ENCODE measurements at places on chromosomes 13 and 19. TPM values are rescaled to one million over a fixed set of nuclear protein-coding genes. Genes with fewer than 3 reads are reported as not detected.

Gene LILRB4
- 1.2 TPM for polyA plus RNA-seq

Gene LILRA5
- 0.62 TPM for polyA plus RNA-seq

Gene C19orf85
- not detected for polyA plus RNA-seq

Gene GAS6
- 24.7 TPM for polyA plus RNA-seq

Gene ZNF548
- 18.7 TPM for polyA plus RNA-seq

Gene SKA3
- polyA plus RNA-seq, result 13.0 TPM

Gene ICAM4
- polyA plus RNA-seq, result 0.55 TPM

Gene FPR3
- 0.17 TPM for polyA plus RNA-seq

DNA sequence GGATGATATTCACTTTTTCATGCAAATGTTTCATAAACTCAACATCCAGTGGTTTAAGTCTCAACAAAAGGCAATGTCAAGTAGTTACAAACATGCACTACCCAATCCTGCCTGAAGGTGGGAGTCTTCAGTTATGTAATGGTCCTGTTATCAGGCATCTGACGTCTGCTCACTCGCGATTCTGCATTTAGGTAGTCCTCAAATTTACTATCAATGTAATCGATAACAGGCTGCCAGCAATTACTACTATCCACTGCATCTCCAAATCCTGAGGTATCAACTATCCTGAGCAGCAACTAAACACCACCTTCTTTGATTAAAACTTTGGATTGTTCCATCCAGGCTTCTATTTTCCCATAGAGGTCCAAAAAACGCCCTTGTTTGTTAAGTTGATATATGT, 51.2 kb downstream of the NLRP12 start:
- DNase-seq, result peak; percentile 23

- DNase-seq, result no peak
Observed at GRCh38 chr13:112244495-112245177, 131.5 kb upstream of the SPACA7 start.

GRCh38 chr13:49336655-49337054, 88.9 kb downstream of the CDADC1 start:
- no peak for DNase-seq

GRCh38 chr13:112905619-112905989, 63.4 kb upstream of the MCF2L start:
- DNase-seq, result no peak

GRCh38 chr13:93055233-93055632, 171.4 kb upstream of the GPC6 start:
- DNase-seq, result no peak

DNA sequence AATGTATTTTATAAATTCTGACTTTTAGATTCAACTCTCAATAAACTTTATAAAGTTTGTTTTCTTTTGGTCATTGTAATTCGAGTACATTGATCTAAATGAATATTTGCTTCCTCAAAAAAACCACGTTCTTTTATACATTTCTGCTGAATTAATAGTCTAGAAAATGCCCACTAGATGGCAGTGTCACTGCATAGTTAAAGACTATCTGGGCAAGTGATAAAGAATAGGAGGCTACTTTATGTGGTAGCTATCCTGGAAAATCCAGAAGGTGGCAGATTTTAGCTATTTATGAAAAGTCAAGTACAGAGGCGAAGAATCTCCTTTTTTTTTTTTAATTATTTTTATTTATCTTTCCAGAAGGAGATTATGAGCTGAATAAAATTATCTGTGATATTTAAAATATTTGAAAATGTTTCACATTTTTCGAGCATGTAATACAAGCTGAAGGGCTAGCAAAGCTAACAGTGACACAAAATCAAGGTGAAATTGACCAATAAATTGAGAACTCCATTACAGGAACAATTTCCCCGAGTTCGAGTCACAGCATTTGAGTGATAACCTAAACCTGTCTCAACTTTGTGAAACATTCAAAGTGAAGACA, 221.8 kb downstream of the OLFM4 start:
- peak; percentile 63 for DNase-seq

- no peak for DNase-seq
Observed at GRCh38 chr13:78881751-78882150, 222.8 kb upstream of the OBI1 start.

GRCh38 chr19:51066393-51067186, 1.7 kb upstream of the KLK13 start:
- no peak for DNase-seq

GRCh38 chr13:22064854-22065620, 394.2 kb downstream of the FGF9 start:
- DNase-seq, result no peak

GRCh38 chr19:14577885-14578427, 4.9 kb upstream of the CLEC17A start:
- DNase-seq, result no peak

DNA sequence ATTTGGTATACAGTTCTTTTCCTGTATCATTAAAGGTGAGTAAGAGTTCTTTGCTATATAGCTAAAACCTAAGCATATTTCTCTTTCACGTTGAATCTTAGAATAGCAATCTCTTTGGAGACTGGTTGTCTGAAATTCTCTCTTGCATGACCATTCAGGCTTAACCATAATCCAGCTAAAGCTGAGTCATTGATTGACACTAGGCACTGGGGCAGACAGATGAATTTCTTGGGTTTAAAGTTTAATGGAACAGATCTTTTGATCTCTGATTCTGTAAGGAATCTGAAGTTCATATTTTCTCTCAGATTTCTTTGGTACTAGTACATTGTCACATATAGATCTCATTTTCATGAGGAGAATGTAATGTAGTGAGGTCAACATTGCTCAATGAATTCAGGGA, 397.3 kb upstream of the MIR17HG start:
- no peak for DNase-seq

DNA sequence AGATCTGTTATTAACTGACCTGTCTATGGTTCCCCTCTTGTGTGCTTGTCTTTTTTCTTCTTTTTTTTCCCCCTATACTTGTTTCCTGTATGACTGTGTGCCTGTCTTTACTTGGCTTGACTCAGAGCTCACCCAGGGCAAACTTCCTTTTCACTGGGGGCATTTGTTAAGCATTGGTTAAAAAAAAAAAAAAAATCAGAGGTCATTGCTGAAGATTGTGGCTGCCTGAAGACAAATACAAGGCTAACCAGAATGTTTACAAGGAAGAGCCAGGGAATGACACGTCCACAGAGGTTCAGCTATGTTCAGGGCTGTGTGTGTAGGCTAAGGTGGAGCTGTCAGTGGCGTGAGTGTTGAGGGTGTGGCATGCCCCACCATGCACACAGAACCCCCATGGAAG, 47.1 kb downstream of the LNX2 start:
- DNase-seq, result no peak

GRCh38 chr19:29623726-29624488, 17.8 kb downstream of the POP4 start:
- DNase-seq, result no peak

DNA sequence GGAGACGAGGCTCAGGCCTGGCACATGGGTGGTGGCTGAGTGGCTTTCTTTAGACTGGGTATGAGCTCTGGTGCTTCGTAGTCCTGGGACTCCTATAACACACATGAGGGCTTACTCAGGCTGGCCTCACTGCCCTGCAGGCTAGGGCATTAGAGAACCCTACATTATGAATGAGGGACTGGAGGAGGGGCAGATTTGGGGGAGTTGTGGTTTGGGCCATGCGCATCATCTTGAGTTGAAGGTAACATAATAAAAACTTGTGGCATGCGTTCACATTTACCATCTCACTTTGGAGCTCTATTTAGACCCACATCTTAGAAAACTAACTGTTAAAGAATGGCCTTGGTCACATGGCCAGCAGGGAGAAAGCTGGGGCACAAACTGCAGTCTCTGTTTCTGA, 54.2 kb downstream of the STARD13 start:
- DNase-seq, result no peak

- DNase-seq, result no peak
Observed at GRCh38 chr13:51291341-51291740, 48.1 kb upstream of the SERPINE3 start.

- no peak for DNase-seq
Observed at GRCh38 chr13:45521297-45521696, 56.6 kb downstream of the COG3 start.

DNA sequence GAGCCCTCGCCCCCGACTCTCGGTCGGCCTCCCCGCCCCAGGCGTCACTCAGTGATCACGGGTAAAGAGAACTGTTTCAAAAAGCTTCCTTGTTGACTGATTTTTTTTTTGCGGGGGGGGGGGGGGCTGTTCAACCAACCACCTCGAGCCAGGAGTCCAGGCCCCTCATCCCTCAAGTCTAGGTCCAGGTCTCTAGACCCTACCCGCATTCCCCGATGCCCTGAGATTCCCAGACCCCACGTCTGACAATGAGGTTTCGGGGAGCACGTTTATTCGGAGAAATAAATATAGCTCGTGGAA, 4.3 kb downstream of the HRC start:
- no peak for DNase-seq

DNA sequence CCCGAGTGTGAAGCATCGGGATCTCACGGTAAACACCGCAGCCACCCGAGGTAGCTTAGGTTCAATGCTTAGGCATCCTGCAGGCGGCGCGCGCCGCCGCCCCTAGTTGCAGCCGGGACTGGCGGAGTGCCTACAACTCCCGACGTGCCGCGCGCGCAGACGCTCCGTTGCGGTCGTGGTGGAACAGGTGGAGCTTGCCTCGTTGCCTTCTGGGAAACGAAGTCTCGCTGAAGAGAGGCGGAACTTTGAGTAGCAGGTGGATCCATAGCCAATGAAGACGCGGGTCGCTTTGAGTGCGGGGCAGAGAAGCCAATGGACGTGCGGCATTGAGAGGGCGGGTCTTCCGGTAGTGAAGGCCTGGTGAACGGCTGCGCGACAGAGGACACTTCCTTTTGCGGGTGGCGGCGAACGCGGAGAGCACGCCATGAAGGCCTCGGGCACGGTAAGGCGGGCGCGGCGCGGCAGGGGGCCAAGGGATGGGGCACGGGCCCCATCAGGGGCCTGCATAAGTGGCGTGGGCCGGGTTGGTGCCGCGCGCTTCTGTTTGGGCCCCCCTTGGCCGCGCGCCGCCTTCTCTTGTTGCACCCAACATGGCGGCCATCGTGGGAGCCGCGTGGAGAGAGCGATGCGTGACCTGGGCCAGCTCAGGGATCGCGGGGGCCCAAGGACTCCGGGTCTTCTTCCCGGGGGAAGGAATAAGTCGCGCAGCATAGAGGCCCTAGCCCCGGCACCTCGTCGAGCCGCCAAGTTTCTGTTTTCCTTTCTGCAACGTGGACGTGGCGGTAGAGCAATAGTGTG, at the start of gene RPL18A:
Gene RPL18A (plus strand): TSS at position 378 of the 798 bp plus-strand sequence. CDS start 47 bp downstream, at position 425.
- peak; percentile 96 for DNase-seq

DNA sequence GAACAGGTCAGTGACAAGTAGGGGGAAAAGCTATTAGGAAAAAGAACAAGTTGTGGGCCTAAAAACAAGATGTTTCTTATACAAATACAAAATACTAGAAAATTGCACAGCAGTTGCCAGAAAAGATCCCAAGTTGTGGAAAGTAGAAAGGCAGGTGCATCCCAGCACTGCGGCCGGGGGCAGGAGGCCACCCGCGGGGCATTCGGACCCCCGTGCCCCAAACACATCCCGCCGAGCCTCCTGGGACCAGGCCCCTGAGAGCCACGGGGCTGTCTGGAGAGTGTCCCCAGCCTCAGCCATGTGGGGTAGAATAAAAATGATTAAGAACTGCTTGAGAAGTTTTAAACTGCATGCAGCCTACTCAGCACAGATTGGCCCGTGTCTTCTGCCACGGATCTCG, 11.4 kb downstream of the RASA3 start:
- DNase-seq, result no peak

- DNase-seq, result no peak
Observed at GRCh38 chr19:13841086-13841961, 35.6 kb upstream of the NANOS3 start.

- no peak for DNase-seq
Observed at GRCh38 chr19:42065051-42065450, 5.0 kb downstream of the GRIK5 start.

DNA sequence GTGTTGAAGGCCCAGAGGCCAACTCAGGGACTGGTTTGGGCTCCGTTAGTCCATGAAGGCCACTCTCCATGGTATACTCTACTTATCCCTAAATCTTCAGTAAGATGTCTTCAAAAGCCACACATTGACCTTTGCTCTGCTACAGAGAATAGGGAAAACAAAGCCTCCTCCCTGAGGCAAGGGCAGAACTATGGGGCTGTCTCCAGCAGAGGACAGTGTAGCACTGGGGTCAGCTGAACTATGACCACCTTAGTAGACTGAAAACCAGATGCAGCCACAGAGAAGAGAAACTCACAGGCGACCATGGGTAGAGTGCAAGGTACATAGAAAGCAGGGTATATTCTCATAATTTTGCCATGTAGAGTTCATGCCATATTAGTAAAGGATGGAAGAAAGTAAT, 587.4 kb downstream of the LMO7 start:
- DNase-seq, result no peak

GRCh38 chr19:47357788-47358680, 8.9 kb downstream of the DHX34 start:
- DNase-seq, result no peak

DNA sequence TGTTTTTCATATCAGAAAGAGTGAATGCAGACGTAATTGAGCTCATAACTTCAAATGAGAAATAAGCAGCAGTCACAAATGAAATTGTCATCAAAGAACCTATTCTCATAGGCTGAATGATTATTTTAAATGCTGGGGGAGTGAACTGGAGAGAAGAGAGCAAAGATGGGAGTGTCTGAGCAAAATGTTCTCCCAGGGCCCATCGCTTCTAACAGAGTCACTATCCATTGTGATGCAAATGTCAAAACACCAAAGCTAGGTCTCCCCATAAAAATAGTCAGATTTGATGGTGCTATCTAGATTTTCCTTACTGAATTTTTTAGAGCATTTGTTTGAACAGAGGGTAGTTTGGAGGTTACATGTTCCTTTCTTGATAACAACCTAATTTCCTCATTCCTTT, 278.7 kb downstream of the PCDH9 start:
- DNase-seq, result no peak

- DNase-seq, result no peak
Observed at GRCh38 chr13:77267362-77267761, 59.5 kb downstream of the MYCBP2 start.

DNA sequence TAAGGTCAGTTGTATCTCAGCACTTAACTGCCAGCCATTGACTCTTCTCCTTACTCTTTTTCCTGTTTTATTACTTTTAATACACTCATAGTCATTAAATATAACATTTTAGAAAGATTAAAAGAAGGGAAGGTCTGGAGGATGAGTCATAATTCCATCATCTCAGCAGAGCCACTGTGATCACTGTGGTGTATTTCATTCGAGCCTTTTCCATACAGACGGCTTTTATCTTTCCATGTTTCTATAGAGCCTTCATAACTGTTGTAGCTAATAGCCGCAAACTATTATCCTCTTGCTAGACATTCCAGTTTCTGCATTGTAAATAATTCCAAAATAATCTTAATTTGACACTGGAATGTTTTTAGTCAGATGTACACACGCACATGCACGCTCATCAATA, 4.7 kb upstream of the FLT1 start:
- DNase-seq, result no peak

DNA sequence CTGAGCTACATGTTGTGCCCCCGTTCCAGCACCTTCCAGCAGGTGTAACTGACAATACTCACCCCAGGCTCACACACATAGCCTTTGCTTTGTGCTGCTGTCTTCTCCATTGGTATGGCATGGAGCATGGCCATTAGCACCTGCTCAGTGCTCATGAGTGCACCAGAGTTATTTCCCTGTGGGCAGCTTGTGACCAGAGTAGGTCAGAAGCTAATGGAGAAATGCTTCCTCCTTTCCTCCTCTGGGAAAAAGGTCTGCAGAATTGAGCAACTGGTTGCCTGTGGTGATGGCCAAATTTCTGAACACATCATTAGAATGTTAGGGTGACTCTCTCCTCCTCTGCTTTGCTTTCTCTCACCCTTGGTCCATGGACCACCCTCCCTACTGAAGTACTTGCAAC, 344.5 kb upstream of the TMTC4 start:
- no peak for DNase-seq

GRCh38 chr19:2047449-2048103, 3.5 kb downstream of the MKNK2 start:
- DNase-seq, result no peak

- no peak for DNase-seq
Observed at GRCh38 chr13:40910324-40911050, 108.6 kb downstream of the ELF1 start.
